Hematopoietic multipotent progenitor cell treated with erythropoietin and hydrocortisone succinate and interleukin-3 and kit ligand, for 8 days (in vitro differentiated cells): ENCODE measurements at places on chromosomes 12 and 14.
A peak's percentile ranks its signal among the peaks of the same experiment; 100 is the strongest.

DNA sequence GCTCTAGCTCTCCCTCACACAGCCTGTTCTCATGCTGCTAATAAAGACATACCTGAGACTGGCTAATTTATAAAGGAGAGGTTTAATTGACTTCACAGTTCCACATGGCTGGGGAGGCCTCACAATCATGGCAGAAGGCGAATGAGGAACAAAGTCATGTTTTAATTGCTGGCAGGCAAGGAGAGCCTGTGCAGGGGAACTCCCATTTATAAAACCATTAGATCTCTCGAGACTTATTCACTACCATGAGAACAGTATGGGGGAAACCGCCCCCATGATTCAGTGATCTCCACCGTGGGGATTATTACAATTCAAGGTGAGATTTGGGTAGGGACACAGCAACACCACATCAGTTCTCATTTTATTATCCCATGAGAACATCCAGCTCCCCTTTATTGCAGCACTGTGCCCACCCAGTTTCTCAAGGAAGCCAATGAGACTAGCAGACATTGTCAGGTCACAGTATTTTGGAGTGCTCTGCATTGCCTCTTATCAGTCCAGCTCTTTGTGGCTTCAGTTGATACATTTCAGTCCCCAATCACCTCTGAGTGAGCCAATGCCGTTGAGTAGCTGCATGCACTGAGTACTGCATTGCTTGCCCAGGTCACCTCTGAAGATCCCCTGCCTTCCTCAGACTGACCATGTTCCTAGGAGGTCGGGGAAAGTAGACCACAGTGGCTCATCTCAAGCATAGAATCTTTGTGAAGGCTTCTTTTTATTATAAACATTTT lies 131.2 kb downstream of the CRADD start:
- DNase-seq, result peak; percentile 16

- DNase-seq, result no peak
These were observed 653.8 kb downstream of the NOVA1 start for GRCh38 chr14:25944020-25944419.

DNA sequence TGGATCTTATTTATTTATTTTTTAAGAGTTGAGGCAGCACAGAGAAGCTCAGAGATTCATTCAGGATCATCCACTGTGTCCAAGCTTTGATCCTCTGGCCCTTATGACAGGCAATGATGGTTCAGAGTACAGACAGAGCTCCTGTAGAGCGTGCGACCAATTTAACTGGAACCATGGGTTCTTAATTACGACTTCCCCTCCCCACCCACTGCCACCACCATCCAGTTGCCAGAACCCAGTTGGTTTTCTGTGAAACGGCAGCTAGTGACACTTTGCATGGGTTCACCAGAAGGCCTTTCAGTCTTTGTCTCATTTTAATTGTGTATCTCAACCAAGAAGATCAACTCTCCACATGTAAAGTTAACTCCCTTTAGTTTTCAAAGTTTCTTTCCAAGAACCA lies 478.2 kb downstream of the ZFP36L1 start:
- no peak for DNase-seq

DNA sequence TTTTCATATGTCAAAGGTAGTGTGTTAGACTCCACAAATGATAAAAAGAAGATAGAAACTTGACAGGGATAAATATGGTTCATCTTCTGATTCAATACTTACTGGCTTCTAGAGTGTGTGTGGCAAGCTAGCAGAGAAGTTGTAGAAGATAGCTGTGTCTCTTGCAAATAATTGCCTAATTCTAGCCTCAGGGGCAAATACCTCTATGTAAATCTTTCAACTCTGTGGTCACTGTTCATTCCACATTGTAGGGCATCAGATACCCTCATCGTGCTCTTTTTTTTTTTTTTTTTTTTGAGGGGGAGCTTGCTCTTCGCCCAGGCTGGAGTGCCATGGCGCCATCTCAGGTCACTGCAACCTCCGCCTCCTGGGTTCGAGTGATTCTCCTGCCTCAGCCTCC lies 1.7 kb downstream of the OLR1 start:
- no peak for DNase-seq

- DNase-seq, result no peak
These were observed 369.0 kb upstream of the FAR2 start for GRCh38 chr12:28780096-28780495.

GRCh38 chr12:39620659-39621658 lies 1.4 kb upstream of the ABCD2 start:
- no peak for DNase-seq

GRCh38 chr12:113088971-113089756 lies 32.6 kb downstream of the DTX1 start:
- no peak for DNase-seq

DNA sequence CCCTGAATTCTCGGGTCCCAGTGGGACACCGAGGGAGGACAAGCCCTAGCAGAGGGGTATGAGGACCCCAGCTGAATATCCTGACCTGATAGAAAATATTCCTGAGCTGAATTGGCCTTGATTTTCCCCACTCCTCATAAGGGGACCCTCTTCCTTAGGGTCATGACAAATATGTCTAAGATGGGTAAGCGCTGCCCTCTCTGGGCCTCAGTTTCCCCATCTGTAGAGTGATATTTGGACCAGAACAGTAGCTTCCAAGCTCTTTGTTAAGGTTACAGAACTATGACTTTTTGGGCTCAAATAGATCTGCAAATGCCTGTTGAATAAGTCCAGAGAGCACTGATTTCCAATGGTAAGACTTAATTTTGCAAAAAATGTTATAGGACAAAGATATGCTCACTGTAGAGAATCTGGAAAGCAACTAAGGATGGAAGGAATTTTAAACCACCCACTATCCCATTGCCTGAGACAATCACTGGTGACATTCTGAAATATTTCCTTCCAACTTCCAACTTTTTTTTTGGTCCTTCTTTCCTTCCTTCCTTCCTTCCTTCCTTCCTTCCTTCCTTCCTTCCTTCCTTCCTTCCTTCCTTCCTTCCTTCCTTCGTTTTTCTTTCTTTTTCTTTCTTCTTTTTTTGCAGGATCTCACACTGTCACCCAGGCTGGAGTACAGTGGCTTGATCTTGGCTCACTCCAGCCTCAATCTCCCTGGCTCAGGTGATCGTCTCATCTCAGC lies 32.0 kb downstream of the MYL2 start:
- no peak for DNase-seq

DNA sequence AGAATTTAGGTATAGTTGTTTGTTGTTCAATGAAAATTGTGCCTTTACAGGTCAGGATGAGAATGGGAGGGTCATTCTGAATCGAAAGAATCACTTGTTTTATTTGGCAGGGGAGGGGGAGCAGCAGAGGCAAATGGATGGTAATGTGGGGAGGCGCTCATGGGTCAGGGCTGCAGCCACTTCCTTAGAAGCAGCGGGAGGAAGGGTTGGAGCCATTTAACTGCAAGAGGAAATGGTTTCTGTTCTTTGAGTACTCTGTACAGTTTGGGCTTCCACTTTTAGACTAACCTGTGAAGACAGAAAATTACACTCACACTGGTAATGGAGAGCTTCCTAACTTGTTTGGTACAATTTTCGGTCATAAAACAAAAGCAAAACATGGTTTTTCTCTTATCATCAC lies 57.2 kb downstream of the PIWIL1 start:
- DNase-seq, result no peak

DNA sequence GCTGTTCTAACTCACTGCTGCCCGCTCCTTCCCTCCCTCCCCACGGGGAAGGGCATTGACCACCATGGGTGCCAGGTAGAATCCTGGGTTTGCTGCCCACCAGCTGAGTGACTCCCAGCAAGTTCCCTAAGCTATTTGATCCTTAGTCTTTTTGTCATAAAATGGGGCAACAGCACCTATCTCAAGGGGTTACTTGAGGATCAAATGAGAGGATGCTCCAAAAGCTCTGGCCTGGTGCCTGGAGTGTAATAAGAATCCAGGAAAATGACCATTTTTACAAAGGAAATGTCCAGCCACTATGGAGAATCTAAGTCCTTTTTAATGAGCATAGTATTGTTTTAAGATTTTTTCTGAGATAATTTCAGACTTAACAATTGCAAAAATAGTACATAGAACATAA lies 61.4 kb upstream of the CMKLR1 start:
- DNase-seq, result no peak

DNA sequence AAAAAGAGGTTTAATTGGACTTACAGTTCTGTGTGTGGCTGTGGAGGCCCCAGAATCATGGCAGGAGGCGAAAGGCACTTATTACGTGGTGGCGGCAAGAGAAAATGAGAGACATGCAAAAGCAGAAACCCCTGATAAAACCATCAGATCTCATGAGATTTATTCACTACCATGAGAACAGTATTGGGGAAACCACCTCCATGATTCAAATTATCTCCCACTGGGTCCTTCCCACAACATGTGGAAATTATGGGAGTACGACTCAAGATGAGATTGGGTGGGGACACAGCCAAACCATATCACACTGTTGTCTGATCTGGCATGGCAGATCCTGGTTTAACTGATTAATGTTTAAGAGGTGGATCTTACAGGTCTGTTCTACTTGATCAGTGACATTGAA lies 5.6 kb downstream of the DDX47 start:
- DNase-seq, result no peak

DNA sequence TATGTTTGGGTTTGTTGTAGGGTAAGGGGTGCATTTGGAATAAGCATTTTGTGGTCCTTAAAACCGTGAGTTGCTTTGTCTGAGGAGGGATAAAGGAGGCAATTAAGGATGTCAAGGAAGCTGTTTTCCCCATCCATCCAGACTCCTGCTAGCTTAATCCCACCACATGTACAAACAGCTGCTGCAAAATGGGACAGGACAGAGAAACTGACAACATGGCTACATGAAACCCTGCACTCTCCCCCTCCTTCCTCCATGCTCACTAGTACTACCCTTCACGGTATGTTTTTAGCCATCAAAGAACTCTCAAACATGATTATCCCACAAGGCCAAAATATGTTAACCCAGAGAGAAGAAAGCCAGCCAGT lies 20.6 kb downstream of the ST8SIA1 start:
- DNase-seq, result no peak

- DNase-seq, result no peak
These were observed 409.3 kb upstream of the TBX3 start for GRCh38 chr12:115093261-115093660.

- no peak for DNase-seq
These were observed 27.2 kb downstream of the SLC15A4 start for GRCh38 chr12:128796439-128797118.

- DNase-seq, result peak; percentile 21
These were observed 523 bp downstream of the WSB2 start for GRCh38 chr12:118060301-118061010.

- DNase-seq, result no peak
These were observed 29.5 kb upstream of the MAP1LC3B2 start for GRCh38 chr12:116529686-116530085.

DNA sequence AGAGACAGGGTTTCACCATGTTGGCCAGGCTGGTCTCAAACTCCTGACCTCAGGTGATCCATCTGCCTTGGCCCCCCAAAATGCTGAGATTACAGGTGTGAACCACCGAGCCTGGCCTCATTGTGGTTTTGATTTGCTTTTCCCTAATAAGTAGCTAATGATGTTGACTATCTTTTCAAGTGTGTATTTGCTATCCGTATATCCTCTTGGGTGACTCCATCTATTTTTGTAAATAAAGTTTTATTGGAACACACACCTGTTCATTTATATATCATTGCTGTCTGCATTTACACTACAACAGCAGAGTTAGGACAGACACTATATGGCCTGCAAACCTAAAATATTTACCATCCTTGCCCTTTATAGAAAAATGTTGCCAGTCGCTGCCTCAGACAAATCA lies 13.7 kb upstream of the HRK start:
- DNase-seq, result no peak

DNA sequence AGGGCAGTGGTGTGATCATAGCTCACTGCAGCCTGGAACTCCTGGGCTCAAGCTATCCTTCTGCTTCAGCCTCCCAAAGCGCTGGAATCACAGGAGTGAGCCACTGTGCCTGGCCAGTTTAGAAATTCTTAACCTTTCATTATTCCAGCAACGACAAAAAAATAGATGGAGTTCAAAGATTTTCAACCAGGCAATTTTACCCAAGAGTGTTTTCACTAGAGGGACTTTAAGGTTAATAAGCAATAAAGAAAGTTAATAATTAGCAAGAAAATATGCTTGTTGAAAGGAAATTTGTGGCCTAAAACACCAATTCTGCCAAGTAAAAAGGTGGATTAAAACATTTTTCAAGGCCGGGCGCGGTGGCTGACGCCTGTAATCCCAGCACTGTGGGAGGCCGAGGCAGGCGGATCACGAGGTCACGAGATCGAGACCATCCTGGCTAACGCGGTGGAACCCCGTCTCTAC lies 14.8 kb downstream of the CDKL1 start:
- DNase-seq, result no peak
